BE2C (cell line): ENCODE measurements at places on chromosomes 12 and 14.

DNA sequence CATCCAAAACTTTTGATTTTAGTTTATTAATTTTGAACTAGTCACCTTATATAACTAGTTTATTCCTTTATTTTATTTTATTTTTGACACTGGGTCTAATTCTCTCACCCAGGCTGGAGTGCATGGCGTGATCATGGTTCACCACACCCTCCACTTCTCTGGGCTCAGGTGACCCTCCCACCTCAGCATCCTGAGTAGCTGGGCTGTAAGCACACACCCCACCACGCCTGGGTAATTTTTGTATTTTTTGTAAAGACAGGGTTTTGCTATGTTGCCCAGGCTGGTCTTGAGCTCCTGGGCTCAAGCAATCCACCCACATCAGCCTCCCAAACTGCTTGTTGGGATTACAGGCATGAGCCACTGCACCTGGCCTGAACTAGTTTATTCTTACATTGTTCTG lies 17.3 kb downstream of the PCNX1 start:
- no peak for DNase-seq

GRCh38 chr14:51711505-51711904 lies 59.8 kb downstream of the FRMD6 start:
- no peak for DNase-seq

GRCh38 chr14:76872796-76873432 lies 46.7 kb downstream of the LRRC74A start:
- peak; percentile 63 for DNase-seq

DNA sequence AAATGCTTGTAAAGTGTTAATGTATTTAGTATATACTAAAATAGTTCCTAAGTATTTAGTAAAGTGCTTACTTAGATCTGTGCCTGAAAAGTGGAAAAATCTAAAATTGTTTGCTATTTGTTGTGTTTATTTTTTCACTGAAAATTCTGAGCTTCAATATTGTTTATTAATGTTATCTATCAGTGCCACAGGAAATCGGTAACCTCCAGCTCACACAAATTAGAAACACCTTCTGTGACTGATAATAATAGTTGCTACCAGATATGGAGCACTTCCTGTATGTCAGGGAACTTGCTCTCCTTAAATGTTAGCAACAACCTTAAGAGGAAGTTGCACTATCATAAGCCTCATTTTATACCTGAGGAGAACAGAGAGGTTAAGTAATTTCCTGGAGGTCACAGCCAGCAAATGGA lies 723 bp upstream of the LRP10 start:
- DNase-seq: no peak

GRCh38 chr12:78473136-78473535 lies 391.4 kb upstream of the SYT1 start:
- no peak for DNase-seq

- DNase-seq: no peak
Observed at GRCh38 chr12:132713123-132713522, 2.5 kb downstream of the PGAM5 start.

DNA sequence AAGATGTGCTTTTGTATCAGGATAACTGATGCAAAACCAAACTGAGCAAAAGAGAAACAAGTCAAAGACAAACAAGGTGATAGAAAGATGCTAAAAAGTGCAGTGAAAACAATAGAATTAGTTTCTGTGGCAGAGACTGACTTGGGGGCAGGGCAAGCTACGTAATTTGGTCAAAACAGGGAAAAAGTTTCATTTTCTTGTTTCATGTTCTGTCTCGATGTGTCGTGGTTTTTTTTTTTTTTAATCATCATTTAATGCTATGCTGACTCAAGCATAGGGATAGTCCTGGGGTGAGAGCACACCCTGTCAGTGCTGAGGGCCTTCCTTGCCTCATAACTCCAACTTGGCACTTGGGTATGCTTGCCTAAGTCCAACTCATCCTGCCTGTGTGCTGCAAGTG lies 144.1 kb upstream of the PTPRQ start:
- no peak for DNase-seq

GRCh38 chr14:34012978-34013720 lies 62.3 kb upstream of the EGLN3 start:
- DNase-seq: no peak

DNA sequence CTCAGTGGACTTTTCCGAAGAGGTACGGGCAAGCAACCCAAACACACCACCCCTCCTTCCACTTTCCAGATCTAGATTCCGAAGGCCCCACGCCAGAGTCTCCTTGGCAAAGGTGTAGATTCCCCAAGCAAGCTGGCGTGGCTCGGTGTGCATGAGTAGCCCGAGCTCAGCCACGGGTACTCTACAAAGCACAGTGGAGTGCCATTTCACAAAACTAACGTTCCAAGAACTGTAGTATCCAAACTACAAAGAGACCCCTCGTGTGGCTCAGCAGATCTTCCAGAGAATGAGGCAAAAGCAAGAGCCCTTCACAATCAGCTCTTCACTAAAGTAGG lies 72.1 kb downstream of the FOXN3 start:
- no peak for DNase-seq

GRCh38 chr14:63266106-63266505 lies 52.6 kb downstream of the GPHB5 start:
- DNase-seq: no peak

GRCh38 chr12:80353254-80353653 lies 90.8 kb upstream of the PTPRQ start:
- no peak for DNase-seq

DNA sequence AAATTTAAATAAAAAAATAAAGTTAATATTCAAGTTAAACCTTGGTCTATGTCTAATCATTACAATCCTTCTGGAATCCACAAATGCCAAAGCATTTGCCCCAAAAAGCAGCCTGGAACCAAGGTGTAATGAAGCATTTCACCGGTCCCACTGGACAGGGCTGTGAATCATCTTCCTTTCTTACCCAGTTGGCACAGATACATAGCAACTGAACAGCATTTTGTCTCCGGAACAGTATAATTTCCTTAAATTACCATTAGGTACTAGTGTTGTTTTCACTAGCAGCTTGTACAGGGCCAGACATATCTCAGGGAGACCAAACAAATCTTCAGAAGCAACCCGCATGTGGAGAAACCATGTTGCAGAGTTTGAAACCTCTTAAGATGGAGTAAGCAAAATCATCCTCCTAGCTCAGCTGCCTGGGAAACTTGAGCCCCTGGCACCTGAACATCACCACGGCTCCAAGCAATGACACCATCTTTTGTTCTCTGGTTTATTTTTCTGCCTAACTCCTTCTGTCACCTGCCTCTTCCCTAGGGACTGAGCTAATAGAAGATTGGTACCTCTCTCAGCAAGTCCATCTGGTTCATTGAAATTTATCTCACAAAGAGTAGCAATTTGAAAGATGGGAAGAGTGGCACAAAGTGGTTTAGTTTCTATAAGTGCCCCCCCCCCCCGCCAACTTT lies 17.9 kb upstream of the MDM1 start:
- no peak for DNase-seq
